ENCODE measurements at places on chromosomes 12 and 14.
A peak's percentile ranks its signal among the peaks of the same experiment; 100 is the strongest.

DNA sequence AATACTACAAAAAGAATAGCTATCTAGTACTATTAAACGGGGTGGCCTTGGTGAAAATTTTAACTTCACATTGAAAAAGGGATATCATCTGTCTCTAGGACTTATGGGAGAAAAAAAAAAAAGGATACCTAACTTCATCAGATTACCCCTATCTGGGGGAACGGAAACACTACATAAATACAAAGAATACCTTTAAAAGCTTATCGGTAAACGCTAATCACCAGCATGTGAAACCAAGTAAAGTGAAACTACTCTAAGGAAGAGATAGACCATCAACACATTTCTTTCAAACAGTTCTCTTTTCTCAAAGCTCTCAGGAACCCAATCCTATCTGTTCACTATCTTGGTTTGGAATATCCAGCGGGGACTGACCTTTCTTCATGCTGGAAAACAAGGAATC lies 3.5 kb downstream of the KICS2 start:
- H3K27ac ChIP-seq: no peak overlapping the region
- no peaks in the 10 kb centered on the region for H3K36me3 ChIP-seq
- no peaks in the 10 kb centered on the region for H3K27me3 ChIP-seq
- H3K4me1 ChIP-seq: peaks cover 4% of the 10 kb centered on the region
- no peak for DNase-seq

DNA sequence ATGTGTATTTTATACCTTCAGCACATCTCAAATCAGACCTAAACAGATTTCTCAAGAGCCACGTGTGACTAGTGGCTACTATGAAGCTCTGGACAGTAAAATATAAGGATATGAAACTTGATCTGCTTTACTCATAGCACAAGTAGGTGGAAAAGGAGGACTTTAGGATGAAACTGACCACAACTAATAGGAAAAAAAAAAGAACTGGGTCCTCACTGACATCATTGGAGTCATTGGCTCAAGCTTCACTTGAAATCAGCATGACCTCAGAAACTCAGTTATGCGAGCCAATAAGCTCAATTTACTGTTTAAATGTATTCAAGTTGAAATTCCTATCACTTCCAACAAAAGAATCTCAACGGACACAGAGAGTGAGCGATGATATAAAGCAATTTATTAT lies 34.1 kb upstream of the CIT start:
- H3K36me3 ChIP-seq: no peaks in the 10 kb centered on the region
- no peak for DNase-seq
- no peaks in the 10 kb centered on the region for H3K4me1 ChIP-seq

GRCh38 chr12:87513536-87514280 lies 515.5 kb downstream of the C12orf50 start:
- H3K27ac ChIP-seq: no peak overlapping the region
- no peaks in the 10 kb centered on the region for H3K27me3 ChIP-seq
- no peaks in the 10 kb centered on the region for H3K36me3 ChIP-seq
- peaks cover 4% of the 10 kb centered on the region for H3K4me1 ChIP-seq

- H3K27ac ChIP-seq: no peak overlapping the region
- DNase-seq: no peak
- H3K27me3 ChIP-seq: no peaks in the 10 kb centered on the region
- H3K4me1 ChIP-seq: no peaks in the 10 kb centered on the region
These were observed 9.5 kb downstream of the EMP1 start for GRCh38 chr12:13205809-13206559.

GRCh38 chr12:3214526-3215365 lies 137.6 kb downstream of the TSPAN9 start:
- H3K36me3 ChIP-seq: no peaks in the 10 kb centered on the region
- DNase-seq: no peak
- H3K4me1 ChIP-seq: peaks cover 36% of the 10 kb centered on the region
- H3K27me3 ChIP-seq: no peaks in the 10 kb centered on the region
- no peak overlapping the region for H3K4me3 ChIP-seq

DNA sequence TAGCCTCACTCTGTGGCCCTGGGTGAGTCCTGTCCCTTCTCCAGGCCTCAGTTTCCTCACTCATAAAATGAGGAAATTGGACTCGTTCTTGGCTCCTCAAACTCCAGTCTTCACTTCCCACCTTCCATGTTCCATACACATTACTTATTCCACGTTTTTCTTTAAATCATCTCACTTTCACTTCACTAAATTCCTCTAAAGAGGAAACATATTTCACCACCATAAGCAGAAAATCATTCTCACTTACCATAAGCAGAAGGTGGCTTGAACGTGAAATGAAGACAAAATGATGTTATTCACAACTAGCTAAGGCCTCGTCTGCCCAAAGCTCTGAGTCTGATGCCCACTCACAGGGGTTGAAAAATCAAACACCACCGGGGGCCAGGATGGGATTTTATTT lies 278.3 kb downstream of the ADGRD1 start:
- H3K4me3 ChIP-seq: no peak overlapping the region
- H3K4me1 ChIP-seq: no peaks in the 10 kb centered on the region
- no peak for DNase-seq

DNA sequence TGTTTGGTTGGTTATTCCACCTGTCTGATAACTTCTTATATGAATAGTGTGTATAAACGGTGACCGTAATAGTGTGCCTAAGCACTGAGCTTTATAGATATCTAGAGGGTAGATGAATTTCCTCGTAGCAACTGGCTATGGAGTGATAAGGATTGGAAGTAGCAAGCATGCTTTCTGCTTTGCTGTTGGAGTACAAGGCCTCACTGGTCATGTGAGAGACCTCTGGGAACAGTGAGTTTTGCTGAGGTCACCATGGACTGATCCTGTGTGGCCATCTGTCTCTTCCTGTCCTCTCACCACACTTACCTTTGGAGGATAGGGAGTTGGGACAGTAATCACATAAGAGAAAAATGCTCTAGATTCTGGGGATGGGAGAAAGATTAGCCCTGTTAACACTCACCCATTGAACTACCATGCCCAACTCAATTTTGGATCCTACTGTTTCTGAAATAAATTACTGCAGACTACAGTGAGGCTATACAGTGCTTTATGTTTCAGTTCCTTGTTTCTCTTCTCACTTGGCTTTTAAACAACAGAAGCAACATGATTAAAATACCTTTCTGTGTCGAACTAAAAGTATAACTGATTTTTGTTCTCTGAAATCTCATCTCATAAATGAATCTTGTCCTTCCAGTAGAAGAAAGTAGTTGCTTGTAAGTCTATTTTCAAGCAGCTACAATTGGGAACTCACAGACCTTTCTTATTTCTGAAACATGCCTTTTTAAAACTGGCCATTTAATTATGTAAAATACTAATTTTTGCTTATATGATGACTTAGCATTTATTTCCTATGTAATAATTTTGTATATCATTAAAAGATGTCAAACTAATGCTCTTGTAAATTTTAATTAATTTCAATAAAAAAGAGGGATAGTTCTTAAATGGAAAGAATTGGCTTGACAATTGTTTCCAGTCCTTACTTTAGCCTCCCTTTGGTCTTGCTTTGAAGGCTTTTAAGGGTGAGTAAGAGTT lies 8.3 kb downstream of the TMX1 start:
- DNase-seq: no peak
- peaks cover 32% of the 10 kb centered on the region for H3K36me3 ChIP-seq
- H3K27ac ChIP-seq: no peak overlapping the region
- no peaks in the 10 kb centered on the region for H3K27me3 ChIP-seq

DNA sequence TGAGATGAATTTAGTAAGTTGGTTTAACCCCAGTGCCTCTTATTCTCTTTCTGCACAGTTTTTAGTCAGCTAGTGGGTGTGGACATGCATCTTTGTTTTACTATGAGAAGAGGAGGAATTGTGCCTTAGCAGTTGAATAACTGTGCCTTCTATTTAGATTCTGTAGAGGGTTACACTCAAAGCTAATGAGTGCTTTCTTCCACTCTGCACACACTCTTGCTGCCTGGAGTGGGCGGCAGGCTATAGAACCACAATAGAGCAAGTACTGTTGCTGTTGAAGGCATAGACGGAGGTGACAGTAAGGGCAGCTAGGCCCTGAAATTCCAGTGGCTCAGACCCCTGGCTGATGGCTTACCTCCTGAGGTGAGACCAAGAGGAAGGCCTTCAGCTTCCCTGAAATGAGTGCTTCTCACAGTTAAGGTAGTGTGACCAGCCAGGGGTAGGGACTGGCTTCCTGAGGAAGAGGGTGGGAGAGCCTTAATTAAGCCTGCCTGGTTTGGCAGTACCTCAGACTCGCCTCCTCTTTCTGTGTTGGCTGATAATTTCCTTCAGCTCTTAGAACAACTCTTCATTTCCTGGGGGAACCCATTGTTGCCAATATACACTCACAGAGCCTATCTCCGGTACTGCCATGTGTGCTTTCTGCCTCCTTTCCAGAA lies 24.7 kb downstream of the SUSD6 start:
- H3K4me3 ChIP-seq: no peak overlapping the region
- peak overlapping the region; percentile 78 for H3K27ac ChIP-seq
- no peak for DNase-seq
- no peaks in the 10 kb centered on the region for H3K36me3 ChIP-seq

GRCh38 chr12:119631930-119632678 lies 35.8 kb upstream of the PRKAB1 start:
- no peak for DNase-seq
- H3K27me3 ChIP-seq: no peaks in the 10 kb centered on the region

DNA sequence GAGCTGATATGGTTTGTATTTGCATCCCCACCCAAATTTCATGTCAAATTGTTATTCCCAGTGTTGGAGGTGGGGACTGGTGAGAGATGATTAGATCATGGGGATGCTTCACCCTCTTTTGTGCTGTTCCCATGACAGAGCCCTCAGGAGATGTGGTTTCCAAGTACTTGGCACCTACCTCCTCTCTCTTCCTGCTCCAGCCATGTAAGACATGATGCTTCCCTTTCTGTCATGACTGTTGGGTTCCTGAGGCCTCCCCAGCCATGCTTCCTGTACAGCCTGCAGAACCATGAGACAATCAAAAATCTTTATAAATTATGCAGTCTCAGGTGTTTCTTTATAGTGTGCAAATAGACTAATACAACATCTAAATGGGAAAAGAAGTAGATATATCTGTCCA lies 754.5 kb downstream of the TMEM121 start:
- H3K27ac ChIP-seq: no peak overlapping the region
- H3K27me3 ChIP-seq: no peaks in the 10 kb centered on the region
- no peak overlapping the region for H3K4me3 ChIP-seq
- DNase-seq: no peak
- H3K4me1 ChIP-seq: no peaks in the 10 kb centered on the region

DNA sequence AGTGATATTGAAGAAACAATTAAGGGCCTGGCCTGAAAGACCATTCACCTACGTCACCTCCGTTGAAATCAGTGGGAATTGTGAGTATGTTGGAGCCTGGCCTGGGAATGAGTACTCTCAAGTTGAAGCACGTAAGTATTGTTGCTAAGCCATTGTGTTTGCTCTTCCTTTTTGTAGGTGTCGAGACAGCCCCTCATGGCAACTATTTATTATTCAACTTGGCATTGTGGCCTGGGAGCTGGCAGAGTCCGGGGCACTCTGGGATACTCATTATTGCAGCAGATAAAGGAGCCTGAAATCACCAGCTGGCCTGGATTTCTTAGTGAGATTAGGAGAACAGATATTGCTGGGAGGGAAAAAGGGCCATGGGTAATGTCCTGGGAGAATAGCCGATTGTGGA lies 147.4 kb downstream of the C12orf75 start:
- DNase-seq: no peak
- no peaks in the 10 kb centered on the region for H3K4me1 ChIP-seq
- no peaks in the 10 kb centered on the region for H3K27me3 ChIP-seq
- no peaks in the 10 kb centered on the region for H3K36me3 ChIP-seq

- H3K4me3 ChIP-seq: no peak overlapping the region
- H3K27me3 ChIP-seq: no peaks in the 10 kb centered on the region
- H3K27ac ChIP-seq: no peak overlapping the region
- H3K4me1 ChIP-seq: no peaks in the 10 kb centered on the region
- DNase-seq: no peak
These were observed 15.4 kb downstream of the MON2 start for GRCh38 chr12:62481843-62482540.

- no peaks in the 10 kb centered on the region for H3K27me3 ChIP-seq
- H3K27ac ChIP-seq: no peak overlapping the region
- H3K36me3 ChIP-seq: no peaks in the 10 kb centered on the region
- no peaks in the 10 kb centered on the region for H3K4me1 ChIP-seq
These were observed 9.4 kb upstream of the PSMC1 start for GRCh38 chr14:90246936-90247335.

DNA sequence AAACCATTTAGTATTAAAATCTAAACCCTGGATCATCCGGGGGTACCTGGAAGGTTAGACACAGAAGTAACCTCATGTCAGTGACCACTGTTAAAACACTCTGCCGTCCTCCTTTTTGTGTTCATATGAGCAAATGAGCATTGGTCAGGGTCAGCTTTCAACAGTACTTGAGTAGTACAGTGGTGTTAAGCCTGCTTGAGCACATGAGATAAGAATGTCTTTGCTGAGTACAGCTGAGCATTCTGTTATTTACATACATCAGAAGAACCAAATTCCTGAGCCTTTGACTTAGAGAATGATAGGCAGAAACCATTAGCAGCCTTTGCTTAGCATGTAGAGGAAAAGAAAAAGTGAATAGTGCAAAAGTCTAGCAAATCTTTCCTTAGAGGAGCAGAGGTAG lies 38.6 kb upstream of the LRTM2 start:
- H3K4me1 ChIP-seq: peaks cover 7% of the 10 kb centered on the region
- H3K27me3 ChIP-seq: no peaks in the 10 kb centered on the region
- peaks cover 5% of the 10 kb centered on the region for H3K36me3 ChIP-seq

- H3K4me1 ChIP-seq: no peaks in the 10 kb centered on the region
- H3K27ac ChIP-seq: no peak overlapping the region
- no peak for DNase-seq
- no peak overlapping the region for H3K4me3 ChIP-seq
- H3K36me3 ChIP-seq: no peaks in the 10 kb centered on the region
These were observed 454.0 kb downstream of the SOX5 start for GRCh38 chr12:23495472-23495871.

- no peak overlapping the region for H3K27ac ChIP-seq
- no peak for DNase-seq
- no peaks in the 10 kb centered on the region for H3K36me3 ChIP-seq
- no peak overlapping the region for H3K4me3 ChIP-seq
- no peaks in the 10 kb centered on the region for H3K4me1 ChIP-seq
- no peaks in the 10 kb centered on the region for H3K27me3 ChIP-seq
These were observed 16.5 kb downstream of the RFX4 start for GRCh38 chr12:106599302-106599701.

DNA sequence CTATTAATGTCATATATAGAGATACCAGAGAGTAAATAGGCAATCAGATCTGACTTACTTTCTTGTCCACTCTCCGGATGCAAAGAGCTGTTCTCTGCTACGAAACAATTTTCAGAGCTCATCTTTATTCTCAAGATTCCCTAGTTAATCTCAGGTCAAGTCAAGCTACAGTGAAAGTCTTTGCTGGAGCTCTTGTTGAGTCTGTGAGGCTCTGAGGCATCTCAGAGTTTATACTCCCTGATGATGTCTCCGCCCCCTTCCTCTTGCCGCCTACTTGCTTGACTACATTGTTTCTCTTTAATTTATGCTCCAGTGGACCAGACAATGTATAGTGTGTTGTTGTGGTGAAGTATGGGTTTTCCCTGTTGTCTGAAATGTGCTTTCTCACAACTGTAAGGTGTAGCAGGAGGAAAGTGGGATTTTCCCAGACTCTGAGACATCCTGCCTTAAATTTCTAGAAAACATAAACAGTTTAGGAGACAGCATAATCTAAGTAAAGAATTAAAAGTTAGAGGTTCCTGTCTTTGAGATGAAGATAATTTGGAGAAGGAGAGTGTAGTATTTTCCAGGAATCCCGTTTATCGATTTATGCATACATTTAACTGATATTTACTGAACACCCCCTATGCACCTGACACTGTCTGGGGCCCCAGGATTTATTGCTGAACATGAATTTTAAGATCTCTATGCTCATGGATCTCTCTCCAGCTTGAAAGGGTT lies at the start of gene CD69:
Gene CD69, minus strand, starts transcription at position 203 of the 720 bp plus-strand sequence. Its CDS starts 81 bp downstream, at position 122.
- H3K27me3 ChIP-seq: no peaks in the 10 kb centered on the region
- H3K36me3 ChIP-seq: no peaks in the 10 kb centered on the region
- no peak for DNase-seq
- H3K27ac ChIP-seq: peak within 1 kb of the TSS; percentile 15
- H3K4me3 ChIP-seq: peak within 1 kb of the TSS; percentile 48

Data from thoracic aorta (tissue), 2 donors.